ENCODE measurements at places on chromosomes 6 and 20. TPM values are rescaled to one million over a fixed set of nuclear protein-coding genes. Genes with fewer than 3 reads are reported as not detected.

The KCNQ5 gene
- total RNA-seq = 7.3 TPM

The PKIB gene
- 0.81 TPM for total RNA-seq

- DNase-seq = no peak
Observed at GRCh38 chr6:37822851-37823682, 3.5 kb downstream of the ZFAND3 start.

- DNase-seq = no peak
Observed at GRCh38 chr6:38233161-38233791, 406.5 kb downstream of the BTBD9 start.

Data from thoracic aorta (tissue), 2 donors.